ENCODE measurements at places on chromosomes 16 and 17.

- DNase-seq: no peak
These were observed 150.9 kb downstream of the HS3ST3B1 start for GRCh38 chr17:14451729-14452191.

DNA sequence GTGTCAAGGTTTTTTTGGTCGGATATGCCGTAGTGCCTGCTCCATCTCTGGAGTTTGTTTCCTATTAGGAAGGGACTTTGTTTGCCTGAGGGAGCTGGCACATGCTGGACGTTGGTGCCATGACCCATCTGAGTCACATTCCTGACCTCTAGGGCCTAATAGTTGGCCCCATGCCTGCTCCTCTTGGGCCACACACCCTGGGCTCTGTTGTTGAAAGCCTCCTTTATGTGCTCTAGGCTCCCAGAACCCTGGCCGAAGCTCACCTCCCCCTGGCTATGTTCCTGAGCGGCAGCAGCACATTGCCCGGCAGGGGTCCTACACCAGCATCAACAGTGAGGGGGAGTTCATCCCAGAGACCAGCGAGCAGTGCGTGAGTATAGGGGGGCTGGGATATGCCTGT is 18.4 kb downstream of the LIMD2 start:
- DNase-seq: no peak

DNA sequence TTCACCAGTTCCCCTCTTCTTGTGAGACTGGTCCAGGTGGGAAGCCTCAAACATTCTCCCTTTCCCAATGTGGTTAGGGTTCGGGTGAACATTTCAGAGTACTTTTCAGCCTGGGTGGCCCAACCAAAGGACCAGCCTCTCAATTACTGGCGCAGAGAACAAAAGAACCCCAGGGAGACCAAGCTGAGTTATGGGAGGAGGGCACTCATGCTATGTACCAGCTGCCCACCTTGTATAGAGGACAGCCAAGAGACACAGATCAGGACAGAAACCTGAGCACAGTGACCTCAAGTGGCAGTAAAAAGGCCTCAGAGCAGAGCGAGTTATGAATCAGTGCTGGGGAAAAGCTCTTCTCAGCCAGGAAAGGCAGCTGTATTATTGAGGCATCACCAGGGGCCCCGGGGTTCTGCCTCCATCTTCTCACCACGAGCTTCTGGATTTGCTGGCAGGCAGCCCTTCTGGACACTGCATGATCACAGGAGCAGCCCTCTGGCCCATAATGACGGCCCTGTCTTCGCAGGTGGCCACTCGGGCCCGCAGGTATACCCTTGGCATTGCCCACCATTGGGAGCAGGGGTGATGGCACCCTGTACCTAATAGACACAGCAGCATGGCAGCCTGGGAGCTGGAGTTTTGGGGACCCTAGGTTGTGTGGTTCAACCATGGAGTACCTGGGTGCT is 3.8 kb downstream of the G6PC3 start:
- no peak for DNase-seq

DNA sequence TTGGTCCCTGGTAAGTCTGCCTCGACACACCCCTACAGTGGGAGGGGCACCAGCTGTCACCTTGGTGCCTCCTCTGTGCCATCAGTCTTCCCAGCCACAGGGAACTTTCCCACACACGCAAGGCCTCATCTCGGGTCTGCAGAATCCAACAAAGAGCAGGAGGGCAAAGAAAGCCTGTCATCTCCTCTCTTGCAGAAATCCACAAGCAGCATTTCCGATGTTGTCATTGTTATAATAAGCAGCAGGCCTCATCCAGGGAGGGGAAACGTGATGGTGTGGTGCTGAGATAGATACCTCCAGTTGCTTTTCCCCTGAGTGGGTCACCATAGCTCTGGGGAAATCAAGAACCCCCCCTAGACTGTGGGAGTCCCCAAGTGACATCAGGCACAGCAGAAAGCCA is 110.4 kb downstream of the CMIP start:
- DNase-seq: no peak

- no peak for DNase-seq
These were observed 917 bp upstream of the TBX2 start for GRCh38 chr17:61398721-61399130.

DNA sequence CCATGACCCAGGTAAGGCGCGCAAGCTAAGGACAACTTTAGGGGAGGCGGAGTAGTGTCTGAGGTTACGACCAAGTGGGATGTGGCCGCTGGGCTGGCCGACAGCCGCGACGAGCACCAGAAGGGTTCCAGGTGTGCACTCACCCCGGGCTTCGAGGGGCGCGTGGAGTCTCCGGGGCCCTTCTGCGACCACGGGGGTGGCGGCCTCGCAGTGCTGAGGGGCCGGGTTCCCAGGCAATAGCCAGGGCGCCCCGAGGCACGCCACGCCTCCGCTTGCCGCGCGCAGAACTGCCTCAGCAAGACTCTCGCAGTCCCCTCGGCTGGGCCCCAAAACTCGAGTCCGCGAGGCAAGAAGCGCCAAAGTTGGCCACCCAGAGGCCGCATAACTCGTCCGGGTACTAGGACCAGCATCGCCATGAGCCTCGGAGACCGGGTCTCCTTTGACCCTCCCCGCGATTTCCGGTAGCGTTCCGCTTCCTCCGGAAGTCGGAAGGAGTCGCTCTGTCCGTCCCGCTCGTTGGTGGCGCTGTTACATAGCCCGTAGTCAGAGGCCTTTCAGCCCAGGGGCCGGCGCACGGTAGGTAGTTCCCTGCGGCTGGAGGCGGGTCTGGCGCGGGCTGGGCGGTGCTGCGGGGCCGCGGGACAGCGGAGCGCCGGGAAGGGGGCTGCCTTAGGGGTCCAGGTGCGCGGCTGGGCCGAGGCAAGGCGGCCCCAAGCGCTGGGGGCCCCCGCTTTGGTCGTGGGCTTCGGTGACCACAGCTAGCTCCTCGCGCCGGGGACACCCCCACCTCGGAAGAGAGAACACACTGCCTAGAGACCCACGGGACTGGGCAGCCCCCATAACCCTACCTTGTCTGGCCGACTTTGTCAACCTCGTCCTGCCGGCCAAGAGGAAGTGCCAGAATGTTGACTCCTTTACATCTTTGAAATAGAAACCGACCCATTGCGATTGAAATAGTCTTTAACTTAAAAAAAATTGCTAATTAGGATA is at the start of the genes ADPRM and SCO1:
TSS of gene ADPRM (plus strand) at position 503 of the 990 bp plus-strand sequence. CDS start 7,333 bp downstream, outside the sequence.
TSS of gene SCO1 (minus strand) at position 442 of the 990 bp plus-strand sequence. CDS start at position 416, 26 bp downstream.
- DNase-seq: peak; percentile 96

- no peak for DNase-seq
These were observed 1.1 kb upstream of the KIFC3 start for GRCh38 chr16:57803134-57803990.

GRCh38 chr17:57357830-57358430 is 101.6 kb downstream of the MSI2 start:
- DNase-seq: peak; percentile 80

All from GM12865 (cell line).